Small intestine (tissue), 16 donors: ENCODE measurements at places on chromosomes 4 and X.
A peak's percentile ranks its signal among the peaks of the same experiment; 100 is the strongest.

- DNase-seq = no peak
These were observed 139.5 kb downstream of the PDGFRA start for GRCh38 chr4:54368281-54369265.

DNA sequence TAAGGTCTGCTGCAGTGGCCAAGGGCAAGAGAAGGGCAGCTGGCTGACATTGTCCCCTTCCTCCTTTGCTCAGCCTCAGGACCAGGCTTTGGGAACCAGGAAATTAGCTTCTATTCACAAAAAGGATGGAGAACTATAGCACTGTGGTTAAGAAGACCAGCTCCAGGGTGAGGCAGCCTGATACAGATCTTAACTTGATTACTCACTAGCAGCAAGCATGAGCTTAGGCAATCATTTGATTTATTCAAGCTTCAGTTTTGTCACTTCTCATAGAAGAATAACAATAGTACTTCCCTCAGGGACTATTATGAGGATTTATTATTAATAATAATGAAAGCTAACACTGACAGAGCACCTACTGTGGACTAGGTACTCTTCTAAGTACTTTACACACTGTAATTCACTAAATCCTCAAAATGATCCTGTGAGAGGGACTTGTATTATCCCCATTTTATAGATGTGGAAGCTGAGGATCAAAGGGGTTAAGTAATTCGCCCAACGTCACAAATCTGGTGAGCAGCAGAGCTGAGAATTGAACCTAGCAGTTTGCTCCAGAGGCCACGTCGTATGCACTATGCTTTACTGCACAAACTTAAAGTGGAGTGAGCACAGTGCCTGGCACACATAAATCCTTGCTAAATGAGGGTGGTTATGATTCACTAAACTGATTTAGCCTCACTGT is 130.4 kb upstream of the PAK3 start:
- DNase-seq = no peak

GRCh38 chrX:153593811-153594500 is 5.0 kb downstream of the CCNQ start:
- DNase-seq = no peak

GRCh38 chr4:189362364-189362763 is 578.3 kb upstream of the FRG1 start:
- no peak for DNase-seq

- DNase-seq = no peak
These were observed 244.2 kb downstream of the PACRGL start for GRCh38 chr4:20944451-20944850.

GRCh38 chrX:23803931-23804381 is 21.0 kb downstream of the SAT1 start:
- DNase-seq = peak; percentile 63

DNA sequence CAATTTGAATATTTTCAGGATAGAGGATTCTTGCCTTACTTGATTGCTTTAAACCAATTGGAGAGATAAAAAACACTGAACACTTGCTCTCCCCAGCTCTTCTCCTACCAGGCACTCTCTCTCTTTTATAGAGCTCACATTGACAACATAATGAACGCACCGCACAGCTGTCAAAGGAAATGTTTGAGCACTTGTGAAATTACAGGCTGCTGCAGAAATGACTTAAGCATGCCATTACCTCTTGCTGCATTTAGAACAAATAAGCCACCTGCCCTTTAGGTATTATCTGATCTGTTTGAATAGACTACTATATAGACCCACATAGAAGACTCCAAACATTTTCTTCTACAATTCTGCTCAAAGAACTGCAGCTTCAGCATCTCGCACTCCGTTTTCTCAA is 227.7 kb downstream of the C4orf33 start:
- DNase-seq = no peak

GRCh38 chr4:189656641-189657040 is 284.0 kb upstream of the FRG1 start:
- DNase-seq = peak; percentile 5

DNA sequence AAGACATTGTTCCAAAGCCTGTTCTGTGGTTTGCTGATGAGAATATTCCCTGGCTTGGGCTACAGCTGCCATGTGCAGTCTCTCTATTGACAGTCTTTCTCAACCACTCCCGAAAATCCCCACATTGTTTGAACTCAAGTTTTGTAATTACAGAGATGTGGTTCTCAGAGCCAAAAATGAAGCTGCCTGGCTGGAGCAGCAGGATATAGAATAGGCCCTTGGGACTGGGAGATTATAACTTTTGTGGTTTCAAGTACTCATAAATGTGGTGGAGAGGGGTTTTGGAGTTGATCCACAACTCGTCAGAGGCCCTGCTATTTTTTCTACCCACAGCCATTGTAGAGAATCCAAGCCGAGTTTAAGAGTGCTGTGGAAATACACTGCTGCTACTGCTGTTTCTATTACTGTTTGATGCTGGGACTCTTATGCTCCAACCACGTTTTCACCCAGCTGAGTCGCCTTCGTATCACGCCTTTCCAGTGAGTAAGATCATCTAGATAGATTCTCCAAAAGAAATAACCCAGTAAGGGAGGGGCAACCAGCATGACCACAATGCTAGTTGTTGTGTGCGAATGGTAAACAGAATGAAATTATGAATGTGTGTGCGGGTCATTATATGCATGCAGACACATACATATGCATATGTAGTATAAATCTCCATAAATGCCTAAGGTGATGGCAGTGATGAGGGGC is 57.1 kb upstream of the ATXN3L start:
- DNase-seq = no peak

GRCh38 chr4:61079976-61080375 is 120.2 kb upstream of the ADGRL3 start:
- DNase-seq = no peak

DNA sequence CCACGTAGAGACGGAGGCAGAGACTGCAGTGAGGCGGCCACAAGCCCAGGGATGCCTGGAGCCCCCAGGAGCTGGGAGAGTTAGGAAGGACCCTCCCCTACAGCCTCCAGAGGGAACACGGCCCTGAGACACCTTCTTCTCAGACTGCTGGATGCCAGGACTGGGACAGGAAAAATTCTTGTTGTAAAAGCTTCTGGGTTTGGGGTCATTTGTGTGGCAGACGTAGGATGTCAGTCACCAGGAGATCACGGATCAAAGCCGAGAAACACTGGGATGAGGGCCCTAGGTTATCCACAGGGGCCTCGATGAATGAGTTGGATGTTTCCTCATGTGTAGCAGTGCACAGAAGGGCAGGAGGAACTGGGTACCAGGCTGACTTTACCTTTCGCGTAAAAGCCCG is 163.7 kb downstream of the SHOX start:
- DNase-seq = no peak

DNA sequence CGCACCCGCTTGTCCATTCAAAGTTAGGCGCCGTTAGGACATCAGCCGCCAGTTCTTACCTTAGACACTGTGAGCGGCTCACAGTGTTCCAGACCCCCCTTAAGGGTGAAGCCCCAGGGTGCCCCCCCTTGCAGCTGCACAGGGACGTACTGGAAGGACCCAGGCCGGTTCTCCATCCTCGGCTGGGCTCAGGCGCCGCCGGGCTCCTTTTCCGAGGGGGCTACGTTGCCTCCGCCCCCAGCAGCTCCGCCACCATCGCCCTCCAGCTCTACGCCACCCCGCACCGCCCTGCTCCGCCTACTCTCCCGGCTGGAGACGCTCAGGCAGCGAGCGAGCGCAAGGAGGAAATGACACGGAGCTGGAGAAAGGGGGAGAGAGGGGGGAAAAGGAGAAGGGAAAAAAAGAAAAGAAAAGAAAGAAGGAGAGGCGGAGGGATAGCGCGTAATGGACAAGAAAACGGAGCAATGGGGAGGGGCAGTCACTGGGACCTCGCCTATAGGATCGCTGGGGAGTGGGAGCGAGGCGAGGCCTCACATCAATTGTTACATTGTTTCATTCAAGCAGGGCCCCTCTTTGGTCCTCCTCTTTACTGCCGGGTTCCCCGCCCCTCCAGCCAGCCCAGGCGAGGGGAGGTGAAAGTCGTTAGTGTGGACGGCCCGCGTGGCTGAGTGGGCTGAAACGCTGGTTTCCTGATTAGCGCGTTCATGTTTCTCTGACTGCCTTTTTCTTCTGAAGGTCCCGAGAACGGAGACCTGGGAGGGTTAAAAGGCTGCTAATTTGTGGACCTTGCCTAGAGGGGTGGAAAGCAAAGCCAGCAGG is at the start of gene SHROOM4:
Gene SHROOM4 (minus strand): TSS at position 352 of the 819 bp plus-strand sequence. CDS start 176 bp downstream, at position 176.
- peak; percentile 36 for DNase-seq

DNA sequence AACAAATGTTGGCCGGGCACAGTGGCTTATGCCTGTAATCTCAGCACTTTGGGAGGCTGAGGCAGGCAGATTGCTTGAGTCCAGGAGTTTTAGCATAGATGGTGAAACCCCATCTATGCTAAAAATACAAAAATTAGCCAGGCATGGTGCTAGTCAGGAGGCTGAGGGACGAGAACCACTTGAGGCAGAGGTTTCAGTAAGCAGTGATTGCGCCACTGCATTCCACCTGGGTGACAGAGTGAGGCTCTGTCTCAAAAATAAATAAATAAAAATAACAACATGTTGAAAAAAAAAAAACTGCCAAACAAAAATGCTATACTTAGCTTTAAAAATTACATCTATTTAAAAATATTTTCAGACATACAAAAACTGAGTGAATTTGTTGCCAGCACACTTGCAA is 374.2 kb upstream of the SMIM31 start:
- no peak for DNase-seq
